Panc1 (cell line): ENCODE measurements at places on chromosomes 1 and 21.

DNA sequence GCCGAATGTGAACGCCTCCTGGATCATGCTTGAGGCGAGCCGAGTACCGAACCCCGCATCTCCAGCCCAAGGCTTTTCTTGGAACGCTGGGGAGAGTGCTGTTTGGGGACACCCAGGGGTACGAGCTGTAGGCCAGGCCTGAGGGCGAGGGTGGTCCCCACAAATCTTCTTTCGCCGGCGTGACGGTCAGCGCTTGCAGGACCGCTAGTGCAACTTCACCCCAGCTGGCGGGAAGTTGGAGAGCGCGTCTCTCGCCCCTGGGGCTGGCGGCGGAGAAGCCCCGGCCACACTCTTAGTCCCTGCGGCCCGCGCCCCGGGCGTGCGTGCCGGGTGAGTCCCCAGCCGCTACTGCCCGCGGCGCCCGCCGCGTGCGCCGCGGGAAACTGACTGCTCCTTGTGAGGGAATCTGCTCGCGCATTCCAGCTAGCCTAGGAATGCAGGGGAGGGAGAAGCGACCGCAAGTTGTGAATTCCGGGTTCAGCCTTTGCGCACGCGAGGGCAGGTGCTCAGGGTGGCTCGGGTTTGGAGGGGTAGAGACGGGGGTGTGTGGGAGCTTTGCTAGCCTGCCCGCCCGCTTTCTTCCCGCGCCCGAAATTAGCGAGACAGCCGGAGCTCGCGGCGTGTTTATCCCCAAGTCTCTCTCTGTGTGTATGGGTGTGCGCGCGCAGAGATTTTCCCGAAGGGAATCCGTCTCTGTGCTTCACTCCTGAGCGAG, 884 bp downstream of the LHX4 start:
- peak overlapping the region; percentile 71 for H3K4me3 ChIP-seq
- no peaks in the 10 kb centered on the region for H3K36me3 ChIP-seq
- peaks cover 11% of the 10 kb centered on the region for H3K4me1 ChIP-seq
- H3K27ac ChIP-seq: no peak overlapping the region

- no peaks in the 10 kb centered on the region for H3K36me3 ChIP-seq
- H3K4me1 ChIP-seq: no peaks in the 10 kb centered on the region
- DNase-seq: no peak
- H3K4me3 ChIP-seq: no peak overlapping the region
- no peak overlapping the region for H3K27ac ChIP-seq
- no peaks in the 10 kb centered on the region for H3K27me3 ChIP-seq
Observed at GRCh38 chr1:22582661-22583635, 19.7 kb downstream of the EPHA8 start.

GRCh38 chr1:118918940-118919259, 69.2 kb downstream of the TBX15 start:
- no peaks in the 10 kb centered on the region for H3K27me3 ChIP-seq
- no peaks in the 10 kb centered on the region for H3K4me1 ChIP-seq
- DNase-seq: no peak
- H3K27ac ChIP-seq: no peak overlapping the region
- H3K36me3 ChIP-seq: no peaks in the 10 kb centered on the region
- no peak overlapping the region for H3K4me3 ChIP-seq

- no peaks in the 10 kb centered on the region for H3K4me1 ChIP-seq
- H3K27me3 ChIP-seq: no peaks in the 10 kb centered on the region
- no peak overlapping the region for H3K27ac ChIP-seq
- no peak overlapping the region for H3K4me3 ChIP-seq
- DNase-seq: no peak
- H3K36me3 ChIP-seq: no peaks in the 10 kb centered on the region
Observed at GRCh38 chr1:151655371-151655770, 43.5 kb downstream of the SNX27 start.

DNA sequence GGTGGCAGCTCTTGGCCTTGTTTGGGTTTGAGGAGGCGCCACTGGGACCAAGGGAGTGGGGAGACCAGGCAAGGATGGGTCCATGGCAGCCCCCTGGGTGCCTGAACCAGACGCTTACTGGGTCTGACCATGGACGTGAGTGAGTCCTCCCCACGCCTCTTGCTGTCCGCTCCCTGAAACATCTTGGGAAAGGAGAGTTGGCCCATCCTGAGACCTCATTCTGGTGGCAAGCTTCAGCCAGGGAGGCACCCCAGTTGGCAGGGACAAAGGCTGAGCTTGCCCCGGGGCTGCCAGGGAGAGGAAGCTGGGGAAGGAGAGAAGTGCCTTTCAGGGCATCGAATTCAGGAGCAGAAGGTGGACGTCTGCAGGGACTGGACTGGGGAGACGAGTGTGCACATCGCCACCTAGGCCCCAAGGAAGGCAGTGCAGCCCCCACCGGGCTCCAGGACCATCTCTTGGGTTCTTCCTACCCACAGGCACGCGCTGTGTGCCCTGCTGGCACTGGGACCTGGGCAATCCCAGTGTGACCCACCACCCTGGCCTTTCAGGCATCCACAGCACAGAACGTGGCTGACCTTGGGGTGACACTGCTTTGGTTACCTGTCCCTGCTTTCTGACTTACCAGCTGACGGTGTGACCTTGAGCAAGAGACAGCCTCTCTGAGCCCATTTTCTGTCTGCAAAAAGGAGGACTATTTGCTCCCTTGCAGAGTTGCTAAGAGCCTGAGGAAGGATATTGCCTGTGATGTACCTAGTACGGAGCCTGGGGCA, 132.9 kb upstream of the WNT4 start:
- H3K27ac ChIP-seq: no peak overlapping the region
- peak; percentile 33 for DNase-seq
- no peaks in the 10 kb centered on the region for H3K4me1 ChIP-seq

DNA sequence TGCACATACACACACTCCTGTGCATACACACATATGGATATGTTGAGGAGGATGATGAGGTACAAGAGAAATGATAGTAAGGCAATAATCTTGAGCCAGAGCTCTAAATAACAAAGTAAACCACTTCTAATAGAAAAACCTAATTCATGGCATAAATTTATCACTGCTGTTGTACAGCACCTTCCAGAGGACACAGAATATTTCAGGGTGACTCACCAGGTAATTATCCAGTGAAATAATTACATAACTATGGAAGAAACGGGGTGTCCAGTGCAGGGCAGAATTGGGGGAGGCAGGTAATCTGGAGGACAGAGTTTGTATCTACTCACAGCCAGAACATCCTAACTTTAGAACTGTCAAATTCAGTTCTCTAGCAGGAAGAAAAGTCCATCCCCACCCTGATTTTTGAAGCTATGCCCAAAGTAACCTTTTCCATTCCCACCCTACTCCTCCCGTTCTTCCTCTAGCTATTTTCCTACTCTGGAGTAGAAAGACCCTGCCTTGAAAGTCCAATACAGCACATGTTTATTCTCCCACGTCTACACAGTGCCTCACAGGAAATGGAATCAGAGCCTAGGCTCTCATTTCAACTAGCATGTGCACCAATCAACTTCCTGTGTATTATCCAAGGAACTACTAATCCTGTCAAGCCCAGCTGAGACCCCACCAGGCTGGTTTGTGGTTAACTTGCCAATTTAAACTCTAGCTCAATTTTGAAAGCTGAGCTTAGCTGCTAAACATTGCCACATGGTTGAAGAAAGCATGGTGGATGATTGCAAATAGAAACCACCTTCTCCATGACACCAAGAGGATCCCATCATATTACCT, 96.6 kb downstream of the PTPN14 start:
- DNase-seq: no peak

DNA sequence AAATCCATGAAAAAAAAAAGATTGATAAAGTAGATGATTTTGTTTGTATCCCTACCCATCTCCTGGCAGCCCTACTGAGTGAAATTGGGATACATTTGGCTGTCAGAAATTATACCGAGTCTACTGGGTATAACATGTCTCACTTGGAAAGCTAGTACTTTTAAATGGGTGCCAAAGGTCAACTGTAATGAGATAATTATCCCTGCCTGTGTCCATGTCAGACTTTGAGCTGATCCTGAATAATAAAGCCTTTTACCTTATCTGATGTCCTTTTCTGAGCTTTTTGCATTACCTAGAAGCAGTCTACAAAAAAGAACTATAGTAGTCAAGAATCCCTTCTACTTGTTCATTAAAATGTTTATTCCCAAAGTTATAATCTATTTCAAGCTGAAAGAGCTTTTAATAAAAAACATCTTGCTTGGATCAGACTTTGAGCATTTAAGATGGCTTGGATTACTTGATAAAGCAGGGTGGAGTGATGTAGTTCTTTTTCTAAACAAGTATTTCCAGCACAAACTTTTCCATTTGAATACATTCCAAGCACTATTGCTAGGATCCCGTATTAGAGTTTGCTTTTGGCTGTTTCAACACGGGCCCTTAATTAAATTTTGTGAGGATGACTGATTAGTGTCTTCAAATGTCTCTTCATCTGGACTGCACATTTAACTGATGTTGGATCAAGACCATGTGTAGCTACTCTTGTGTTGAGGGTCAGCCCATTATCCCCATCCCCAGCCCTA, 69.2 kb downstream of the DTL start:
- no peaks in the 10 kb centered on the region for H3K4me1 ChIP-seq
- DNase-seq: no peak
- H3K36me3 ChIP-seq: peaks cover 3% of the 10 kb centered on the region; the same call in 1 of the 2 replicates

DNA sequence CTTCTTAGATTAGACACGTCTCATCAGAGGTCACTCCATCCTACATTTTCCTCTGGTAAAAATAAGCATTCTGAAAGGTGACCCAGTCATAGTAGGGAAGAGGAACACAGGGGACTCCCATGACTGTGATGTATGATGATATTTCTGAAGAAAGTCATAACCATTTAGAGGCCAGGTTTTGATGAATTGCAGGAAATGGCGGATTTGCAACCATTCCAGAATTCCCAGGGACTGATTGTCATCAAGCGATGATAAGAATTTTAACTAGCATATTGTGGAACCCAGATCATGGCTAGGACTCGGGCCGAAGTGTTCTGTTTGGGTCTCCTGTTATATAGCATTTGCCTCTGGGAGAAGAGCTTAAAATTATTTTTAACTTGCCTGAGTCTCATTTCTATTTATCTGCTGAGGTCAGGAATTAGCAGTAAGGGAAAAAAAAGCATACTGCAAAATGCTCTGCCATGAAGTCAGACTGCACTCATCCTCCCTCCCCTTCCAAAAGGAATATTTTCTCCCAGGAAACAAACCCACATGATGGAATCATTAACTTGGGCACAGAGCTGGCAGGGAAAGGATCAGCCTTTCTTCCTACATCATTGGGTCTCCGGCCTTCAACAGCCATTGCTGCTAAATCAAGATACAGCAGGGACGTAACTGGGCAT, 286.7 kb downstream of the HLX start:
- H3K4me1 ChIP-seq: no peaks in the 10 kb centered on the region
- no peak overlapping the region for H3K4me3 ChIP-seq
- no peaks in the 10 kb centered on the region for H3K36me3 ChIP-seq
- DNase-seq: no peak

GRCh38 chr21:37514038-37514667, 147.6 kb downstream of the DYRK1A start:
- no peak for DNase-seq
- peaks cover 18% of the 10 kb centered on the region; the same call in 1 of the 2 replicates for H3K36me3 ChIP-seq
- no peak overlapping the region for H3K4me3 ChIP-seq
- H3K27me3 ChIP-seq: no peaks in the 10 kb centered on the region

GRCh38 chr1:156663178-156663577, 14.0 kb downstream of the NES start:
- H3K27ac ChIP-seq: peak overlapping the region; percentile 98
- no peak overlapping the region for H3K4me3 ChIP-seq
- no peaks in the 10 kb centered on the region for H3K27me3 ChIP-seq
- DNase-seq: no peak
- H3K36me3 ChIP-seq: no peaks in the 10 kb centered on the region; the same call in 1 of the 2 replicates
- H3K4me1 ChIP-seq: peaks cover 82% of the 10 kb centered on the region

DNA sequence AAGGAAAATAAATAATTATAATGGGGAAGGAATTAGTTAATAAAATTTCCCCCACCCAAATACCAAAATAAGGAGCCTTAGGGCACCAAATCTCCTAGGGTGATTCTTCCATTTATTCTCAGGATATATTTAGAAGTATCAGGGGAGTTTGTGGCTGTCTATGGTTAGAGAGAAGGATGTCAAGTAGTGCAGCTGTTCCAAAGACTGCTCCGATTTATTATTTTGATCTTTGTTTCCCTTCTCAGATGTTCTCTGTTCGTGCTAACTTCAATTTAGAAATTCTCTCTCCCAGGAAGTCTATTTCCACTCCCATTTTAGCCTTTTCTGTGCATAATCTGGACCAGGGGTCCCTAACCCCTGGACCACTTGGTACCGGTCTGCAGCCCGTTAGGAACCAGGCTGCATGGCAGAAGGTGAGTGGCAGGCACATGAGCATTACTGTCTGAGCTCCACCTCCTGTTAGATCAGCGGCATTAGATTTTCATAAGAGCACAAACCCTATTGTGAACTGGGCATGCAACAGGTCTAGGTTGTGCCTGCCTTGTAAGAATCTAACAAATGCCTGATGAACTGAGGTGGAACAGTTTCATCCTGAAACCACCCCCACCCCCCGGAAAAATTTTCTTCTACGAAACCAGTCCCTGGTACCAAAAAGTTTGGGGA, 9.3 kb upstream of the MAST2 start:
- no peak overlapping the region for H3K27ac ChIP-seq
- H3K4me1 ChIP-seq: no peaks in the 10 kb centered on the region
- no peak for DNase-seq
- H3K27me3 ChIP-seq: no peaks in the 10 kb centered on the region
- H3K4me3 ChIP-seq: no peak overlapping the region

GRCh38 chr1:97144527-97144926, 422.9 kb downstream of the PTBP2 start:
- H3K4me3 ChIP-seq: no peak overlapping the region
- H3K27ac ChIP-seq: no peak overlapping the region
- no peaks in the 10 kb centered on the region for H3K27me3 ChIP-seq
- H3K4me1 ChIP-seq: no peaks in the 10 kb centered on the region

GRCh38 chr1:151509350-151510019, 1.7 kb upstream of the CGN start:
- H3K4me3 ChIP-seq: no peak overlapping the region
- no peak overlapping the region for H3K27ac ChIP-seq
- DNase-seq: no peak
- H3K36me3 ChIP-seq: no peaks in the 10 kb centered on the region; the same call in 1 of the 2 replicates
- no peaks in the 10 kb centered on the region for H3K27me3 ChIP-seq

- no peaks in the 10 kb centered on the region for H3K36me3 ChIP-seq
- DNase-seq: no peak
- no peak overlapping the region for H3K4me3 ChIP-seq
- no peak overlapping the region for H3K27ac ChIP-seq
Observed at GRCh38 chr21:44894687-44895302, 21.3 kb upstream of the PTTG1IP start.

- H3K36me3 ChIP-seq: no peaks in the 10 kb centered on the region
- peaks cover 3% of the 10 kb centered on the region for H3K4me1 ChIP-seq
- DNase-seq: no peak
- H3K27ac ChIP-seq: no peak overlapping the region
- H3K4me3 ChIP-seq: no peak overlapping the region
Observed at GRCh38 chr21:37357691-37358090, 8.9 kb upstream of the DYRK1A start.

GRCh38 chr1:157193702-157194391, 55.7 kb upstream of the ETV3 start:
- peaks cover 10% of the 10 kb centered on the region for H3K27me3 ChIP-seq
- H3K4me3 ChIP-seq: no peak overlapping the region
- DNase-seq: peak; percentile 30
- no peaks in the 10 kb centered on the region for H3K36me3 ChIP-seq
- H3K4me1 ChIP-seq: no peaks in the 10 kb centered on the region
